ENCODE measurements at places on chromosomes 13 and 19.

- no peak for DNase-seq
Measured at GRCh38 chr13:20977394-20977793, 74.8 kb upstream of the XPO4 start.

- DNase-seq, result no peak
Measured at GRCh38 chr13:38542601-38543000, 144.3 kb upstream of the FREM2 start.

GRCh38 chr19:18253716-18254115 is 20.5 kb downstream of the IQCN start:
- DNase-seq, result no peak

- DNase-seq, result no peak
Measured at GRCh38 chr13:91311491-91311890, 36.0 kb upstream of the MIR17HG start.

GRCh38 chr13:91356919-91357612 is 9.6 kb downstream of the MIR17HG start:
- no peak for DNase-seq

GRCh38 chr13:83450591-83450990 is 431.7 kb downstream of the SLITRK1 start:
- no peak for DNase-seq

DNA sequence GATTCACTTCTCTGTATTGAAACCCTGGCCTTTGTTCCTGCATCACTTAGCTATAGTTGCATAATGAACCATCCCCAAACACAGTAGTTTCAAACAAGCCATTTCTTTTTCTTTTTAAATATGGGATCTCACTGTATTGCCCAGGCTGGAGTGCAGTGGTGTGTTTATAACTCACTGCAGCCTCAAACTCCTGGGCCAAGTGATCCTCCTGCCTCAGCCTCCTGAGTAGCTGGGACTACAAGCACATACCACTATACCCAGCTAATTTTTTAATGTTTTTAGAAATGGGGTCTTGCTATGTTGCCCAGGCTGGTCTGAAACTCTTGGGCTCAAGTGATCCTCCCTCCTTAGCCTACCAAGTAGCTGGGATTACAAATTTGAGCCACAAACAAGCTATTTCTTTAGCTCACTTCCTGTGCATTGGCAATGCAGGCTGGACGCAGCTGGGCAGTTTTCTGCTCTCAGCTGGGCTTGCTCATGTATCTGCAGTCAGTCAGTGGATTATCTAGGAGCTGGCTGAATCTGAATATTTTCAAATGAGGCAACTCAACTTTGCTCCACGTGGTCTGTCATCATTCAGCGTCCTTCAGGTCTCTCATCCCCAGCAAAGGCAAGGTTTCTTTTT is 49.5 kb upstream of the SIN3B start:
- DNase-seq, result no peak

- DNase-seq, result no peak
Measured at GRCh38 chr19:8242211-8242821, 33.1 kb downstream of the CERS4 start.

DNA sequence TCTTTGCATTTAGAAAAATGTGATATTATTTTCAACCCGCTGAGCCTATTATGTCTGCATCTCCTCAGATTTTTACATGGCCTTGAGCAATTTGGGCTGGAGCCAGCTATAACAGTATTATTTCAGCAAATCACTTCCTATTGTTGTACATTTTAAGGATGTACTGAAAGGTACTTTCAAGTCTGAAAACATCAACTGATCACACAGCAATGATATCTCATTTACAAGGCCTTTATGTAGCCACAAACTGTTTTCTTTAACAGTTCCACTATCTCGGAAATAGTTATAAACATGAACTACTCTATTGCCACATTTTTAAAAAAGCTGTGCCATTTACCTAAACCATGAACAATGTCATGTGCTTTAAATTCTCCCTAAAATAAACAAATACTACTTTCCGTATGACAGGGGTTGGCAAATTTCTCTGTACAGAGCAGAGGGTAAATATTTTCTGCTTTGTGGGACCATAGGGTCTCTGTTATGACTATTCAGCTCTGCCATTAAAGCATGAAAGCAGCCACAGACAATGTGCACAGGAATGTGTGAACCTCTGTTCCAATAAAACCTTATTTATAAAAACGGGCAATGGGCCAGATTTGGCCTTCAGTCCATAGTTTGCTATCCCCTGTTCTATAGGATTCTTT is 560.4 kb downstream of the GPC6 start:
- DNase-seq, result no peak

- DNase-seq, result peak; percentile 63
Measured at GRCh38 chr19:41449079-41449864, 6.3 kb downstream of the ERICH4 start.

- no peak for DNase-seq
Measured at GRCh38 chr19:20388706-20389225, 176.8 kb downstream of the ZNF737 start.

DNA sequence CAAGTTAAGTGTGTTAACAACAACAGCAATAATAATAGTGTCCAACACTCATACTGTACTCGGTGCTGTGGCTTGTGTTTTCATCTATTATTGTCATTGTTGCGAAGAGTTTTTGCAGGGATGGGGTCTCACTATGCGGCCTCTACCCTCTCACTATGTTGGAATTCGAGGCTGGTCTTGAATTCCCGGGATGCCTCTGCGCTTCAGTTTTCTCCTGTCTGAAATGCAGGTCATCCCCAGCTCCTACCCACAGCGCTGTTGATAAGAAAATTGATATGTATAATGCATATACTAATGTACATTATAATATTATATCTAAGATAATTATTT is 4.9 kb upstream of the SBK3 start:
- no peak for DNase-seq

DNA sequence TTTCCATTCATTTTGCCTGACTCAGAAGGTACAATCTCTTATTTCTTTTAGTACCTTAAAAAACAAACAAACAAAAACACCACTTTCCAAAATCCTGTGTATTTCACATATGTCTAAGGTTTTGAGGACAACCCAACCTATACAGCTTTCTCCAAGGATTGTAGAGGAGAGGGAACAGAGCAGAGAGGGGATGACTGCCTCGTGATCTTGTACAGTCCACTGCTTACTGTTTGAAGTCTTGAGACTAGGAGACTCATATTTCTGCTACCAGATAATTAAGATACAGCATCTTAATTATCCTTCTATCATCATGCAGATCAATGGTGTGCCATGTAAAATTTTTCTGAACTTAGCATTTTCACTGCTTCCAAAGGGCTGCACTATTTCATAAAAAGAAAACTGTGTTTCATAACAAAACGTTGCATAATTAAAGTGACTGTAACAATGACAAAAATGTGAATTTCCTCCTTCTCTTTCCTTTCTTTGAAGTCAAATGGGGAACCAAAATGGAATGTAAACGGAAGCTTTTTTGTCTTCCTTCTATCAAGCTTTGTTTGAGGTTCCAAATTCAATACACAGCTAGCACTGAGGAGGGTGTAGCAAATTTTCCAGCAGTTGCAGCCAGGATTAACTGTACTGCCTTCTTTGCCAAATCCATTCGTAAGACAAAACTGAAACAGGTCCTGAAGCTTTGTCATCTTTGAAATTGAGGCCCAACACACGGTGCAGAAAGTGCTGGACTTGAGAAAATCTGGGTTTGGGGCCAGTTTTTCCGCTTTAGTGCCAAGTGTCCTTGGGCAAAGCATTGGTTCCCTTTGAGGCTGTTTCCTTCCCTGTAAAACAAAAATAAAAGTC is 34.9 kb upstream of the RCBTB2 start:
- no peak for DNase-seq

DNA sequence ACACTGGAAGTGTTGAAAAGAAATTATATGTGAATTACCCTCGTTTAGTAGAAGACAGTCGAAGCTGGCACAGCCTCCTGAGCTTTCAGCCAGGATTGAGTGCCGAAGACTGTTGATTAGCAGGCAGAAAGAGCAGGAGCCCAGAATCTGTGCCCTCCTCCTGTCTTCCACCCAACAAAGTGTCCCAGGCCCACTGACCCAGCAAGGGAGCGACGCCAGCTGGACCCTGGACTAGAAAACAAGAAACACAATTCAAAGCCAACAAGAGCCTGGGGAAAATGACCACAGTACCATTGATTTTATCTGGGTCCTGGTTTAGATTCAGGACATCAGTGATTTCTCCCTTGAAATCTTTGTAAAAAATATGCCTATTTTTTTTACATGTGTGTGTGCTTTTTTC is 120.7 kb downstream of the RXFP2 start:
- DNase-seq, result no peak

- DNase-seq, result peak; percentile 26
Measured at GRCh38 chr19:12938779-12939601, 581 bp downstream of the CALR start.

GRCh38 chr19:29724746-29725145 is 9.7 kb upstream of the C19orf12 start:
- no peak for DNase-seq

All from activated T-cell treated with anti-CD3 and anti-CD28 coated beads for 4 hours (primary cell).